ENCODE measurements at places on chromosomes 13 and 19.

GRCh38 chr13:91280801-91281200 is 66.7 kb upstream of the MIR17HG start:
- no peak for DNase-seq

GRCh38 chr13:114112826-114113322 is 19.5 kb downstream of the RASA3 start:
- DNase-seq = no peak

DNA sequence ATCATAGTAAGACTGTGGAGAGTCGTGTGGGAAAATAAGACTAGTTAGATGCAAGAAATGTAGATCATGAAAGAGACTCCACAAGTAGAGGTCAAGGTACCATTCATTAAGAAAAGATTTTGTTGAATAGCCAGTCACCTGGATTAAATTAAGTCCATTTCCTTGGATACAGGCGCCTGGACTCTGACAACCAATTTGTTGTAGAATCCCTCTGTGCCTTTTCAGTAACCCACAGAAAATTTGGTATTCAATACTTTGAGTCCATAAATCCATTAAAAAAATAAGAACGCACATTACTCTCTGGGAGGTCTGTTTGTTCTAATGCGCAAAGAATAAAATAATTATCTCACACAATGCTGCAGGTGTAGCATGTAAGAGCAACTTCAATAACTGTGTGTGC is 469.4 kb downstream of the KLF12 start:
- no peak for DNase-seq

DNA sequence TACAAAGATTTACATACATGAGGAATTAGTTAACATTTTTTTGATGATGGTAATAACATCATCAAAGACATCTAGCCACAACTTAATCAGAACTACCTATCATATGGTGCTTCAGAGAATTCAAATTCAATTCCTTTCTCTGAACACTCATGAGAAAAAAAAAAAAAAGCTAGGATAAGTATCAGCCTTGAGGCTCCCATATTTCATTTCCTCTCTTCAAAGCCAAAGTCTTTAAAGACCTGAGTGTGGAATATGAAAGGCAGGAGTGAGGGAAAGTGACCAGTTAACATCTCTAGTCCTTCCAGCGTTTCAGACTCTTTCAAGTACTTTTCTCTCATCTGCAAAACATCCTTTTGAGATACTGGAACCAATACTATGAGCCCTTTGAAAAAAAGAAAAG is 137.5 kb downstream of the DCLK1 start:
- DNase-seq = no peak

GRCh38 chr13:42283574-42283973 is 11.6 kb downstream of the AKAP11 start:
- DNase-seq = no peak

- no peak for DNase-seq
Observed at GRCh38 chr13:66137384-66137783, 1092.8 kb downstream of the PCDH9 start.

DNA sequence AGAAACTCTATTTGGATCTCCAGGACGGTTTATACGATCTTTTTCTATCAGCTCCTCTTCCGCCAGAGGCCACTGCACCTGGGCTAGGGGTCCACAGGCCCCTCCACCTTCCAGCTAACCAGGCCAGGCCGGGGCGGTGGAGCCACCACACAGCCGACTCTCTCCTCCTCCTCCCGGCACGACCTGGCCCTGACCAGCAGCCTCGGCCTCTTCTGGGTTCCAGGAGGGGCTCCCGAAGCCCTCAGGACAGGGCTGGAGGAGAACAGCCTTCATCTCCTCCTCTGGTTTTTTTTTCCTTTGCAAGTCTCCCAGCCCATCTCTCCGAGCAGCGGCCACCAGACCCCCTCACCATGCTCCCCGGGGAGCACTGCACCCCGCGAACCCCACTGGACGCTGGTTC is 17.1 kb downstream of the DPF1 start:
- DNase-seq = no peak

DNA sequence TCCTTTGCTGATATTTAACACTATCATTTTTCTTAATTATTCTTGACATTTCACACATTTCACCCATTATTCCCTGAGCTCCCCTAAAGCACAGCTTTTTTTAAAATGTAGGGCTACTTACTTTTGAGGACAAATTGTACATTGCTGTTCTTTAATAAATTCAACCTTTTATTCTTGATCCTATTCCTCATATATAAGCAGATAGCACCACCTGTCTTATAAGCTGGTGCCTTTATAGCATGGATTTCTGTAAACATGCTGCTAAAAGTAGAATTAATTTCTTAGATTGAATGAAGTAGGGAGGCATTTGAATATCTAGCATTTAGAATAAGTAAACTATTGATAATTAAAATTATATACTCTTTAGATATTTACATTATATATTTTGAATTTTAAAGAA is 603.4 kb upstream of the PCDH9 start:
- no peak for DNase-seq

DNA sequence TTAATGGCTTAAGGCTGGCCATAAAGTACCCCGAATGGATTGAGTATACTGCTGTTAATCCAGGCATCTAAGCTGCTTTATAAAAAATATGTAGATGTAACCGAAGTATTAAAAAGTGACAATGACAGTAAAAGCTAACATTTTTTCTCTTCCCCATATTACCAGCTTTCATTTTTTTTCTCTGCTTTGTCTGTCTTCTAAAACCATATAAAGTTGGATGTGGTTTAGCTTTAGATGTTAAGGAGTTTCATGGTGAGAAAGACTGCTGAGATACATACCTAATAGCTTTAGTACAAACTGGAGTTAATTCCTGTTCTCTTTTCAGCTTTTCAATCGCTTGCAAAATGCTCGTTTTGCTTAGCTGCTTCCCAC is 838 bp downstream of the AKAP11 start:
- no peak for DNase-seq

DNA sequence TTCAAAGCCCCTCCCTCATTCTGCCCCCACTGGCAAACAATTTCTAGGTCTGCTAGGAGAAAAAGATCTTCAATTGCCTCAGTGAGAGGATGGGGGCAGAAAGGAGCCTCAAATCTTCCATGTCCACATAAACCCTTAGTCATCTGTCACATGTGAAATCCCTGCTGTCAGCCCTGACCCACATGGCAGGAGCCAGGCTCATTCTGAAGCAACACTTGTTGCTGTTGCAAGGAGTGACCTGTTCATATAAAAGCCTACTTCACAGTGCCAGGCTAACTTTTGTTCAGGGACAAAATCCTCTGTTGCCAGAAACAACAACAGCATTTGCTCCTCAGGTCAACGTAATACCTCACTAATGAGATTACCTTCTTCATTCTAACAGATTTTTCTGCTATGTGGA is 70.5 kb downstream of the IRS2 start:
- no peak for DNase-seq

- DNase-seq = peak; percentile 38
Observed at GRCh38 chr13:19587635-19588300, 26.4 kb upstream of the TPTE2 start.

DNA sequence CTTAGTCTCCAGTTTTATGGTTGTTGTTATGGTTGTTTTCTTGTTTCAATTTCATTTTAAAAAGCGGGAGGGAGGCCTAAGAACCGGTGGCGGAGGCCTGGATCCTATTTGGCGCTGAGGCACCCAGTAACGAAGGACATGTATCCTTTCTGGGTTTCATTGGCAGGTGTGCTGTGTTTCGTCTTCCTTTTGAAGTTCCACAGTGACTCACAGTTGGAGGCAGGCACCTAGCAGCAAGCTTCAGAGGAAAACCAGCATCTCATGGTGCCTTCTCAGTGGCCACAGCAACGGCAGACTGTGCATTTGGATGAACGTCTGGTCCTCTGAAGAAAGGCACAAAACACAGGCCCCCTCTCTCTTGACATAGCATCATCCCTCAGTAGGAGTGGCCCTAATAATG is 697.2 kb downstream of the EFNB2 start:
- DNase-seq = no peak

DNA sequence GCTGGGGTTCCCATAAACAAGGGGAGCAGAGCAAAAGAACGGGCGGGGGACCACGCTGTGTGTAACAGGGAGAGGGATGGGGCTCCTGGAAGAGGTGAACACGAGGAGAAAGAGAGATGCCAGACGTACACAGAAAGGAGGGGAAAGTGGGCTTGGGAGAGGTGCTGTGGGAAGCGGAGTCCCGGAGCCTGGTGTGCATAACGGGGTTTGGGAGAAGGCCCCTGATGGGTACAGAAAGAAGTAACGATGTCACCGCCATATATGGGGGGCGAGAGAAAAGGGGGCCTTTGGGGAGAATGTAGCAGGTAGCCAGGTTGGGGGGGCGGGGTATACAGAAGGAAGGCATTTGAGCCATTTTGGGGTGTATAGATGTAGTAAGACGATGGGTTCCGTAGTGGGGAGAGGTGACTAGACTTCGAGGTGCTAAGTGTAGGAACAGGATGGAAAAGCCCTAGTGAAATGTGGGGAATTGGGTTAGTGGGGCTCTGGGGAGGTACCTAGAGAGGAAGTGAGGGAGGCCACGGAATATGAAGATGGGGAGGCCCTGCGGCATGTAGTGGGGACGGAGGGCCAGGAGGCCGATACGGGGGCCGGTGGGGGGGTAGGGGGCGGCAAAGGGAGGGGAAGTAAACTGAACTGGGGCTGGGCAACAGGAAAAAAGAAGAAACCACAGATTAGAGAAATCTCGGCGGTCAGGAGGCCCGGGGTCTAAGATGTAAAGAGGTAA is 787 bp downstream of the ZNF580 start:
- peak; percentile 37 for DNase-seq

GRCh38 chr13:40376867-40377535 is 289.4 kb downstream of the FOXO1 start:
- DNase-seq = no peak

DNA sequence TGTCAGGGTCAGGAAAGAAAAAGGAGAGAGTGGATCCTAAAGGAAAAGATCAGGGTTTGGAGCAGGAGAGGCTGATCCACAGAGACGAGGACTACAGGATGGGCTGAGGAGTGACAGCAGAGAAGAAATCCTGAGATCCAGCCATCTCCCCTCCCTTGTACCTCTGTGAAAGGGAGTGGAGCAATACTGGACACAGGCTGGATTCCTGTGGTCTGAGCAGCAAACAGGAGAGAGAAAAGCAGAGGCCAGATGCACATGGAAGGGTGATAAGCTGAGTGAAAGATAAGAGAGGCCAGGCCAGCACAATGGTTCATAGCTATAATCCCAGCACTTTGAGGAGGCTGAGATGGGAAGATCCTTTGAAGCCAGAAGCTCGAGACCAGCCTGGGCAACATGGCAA is 472.1 kb upstream of the TSHZ3 start:
- DNase-seq = no peak

- no peak for DNase-seq
Observed at GRCh38 chr13:112457081-112457480, 80.9 kb downstream of the SPACA7 start.

DNA sequence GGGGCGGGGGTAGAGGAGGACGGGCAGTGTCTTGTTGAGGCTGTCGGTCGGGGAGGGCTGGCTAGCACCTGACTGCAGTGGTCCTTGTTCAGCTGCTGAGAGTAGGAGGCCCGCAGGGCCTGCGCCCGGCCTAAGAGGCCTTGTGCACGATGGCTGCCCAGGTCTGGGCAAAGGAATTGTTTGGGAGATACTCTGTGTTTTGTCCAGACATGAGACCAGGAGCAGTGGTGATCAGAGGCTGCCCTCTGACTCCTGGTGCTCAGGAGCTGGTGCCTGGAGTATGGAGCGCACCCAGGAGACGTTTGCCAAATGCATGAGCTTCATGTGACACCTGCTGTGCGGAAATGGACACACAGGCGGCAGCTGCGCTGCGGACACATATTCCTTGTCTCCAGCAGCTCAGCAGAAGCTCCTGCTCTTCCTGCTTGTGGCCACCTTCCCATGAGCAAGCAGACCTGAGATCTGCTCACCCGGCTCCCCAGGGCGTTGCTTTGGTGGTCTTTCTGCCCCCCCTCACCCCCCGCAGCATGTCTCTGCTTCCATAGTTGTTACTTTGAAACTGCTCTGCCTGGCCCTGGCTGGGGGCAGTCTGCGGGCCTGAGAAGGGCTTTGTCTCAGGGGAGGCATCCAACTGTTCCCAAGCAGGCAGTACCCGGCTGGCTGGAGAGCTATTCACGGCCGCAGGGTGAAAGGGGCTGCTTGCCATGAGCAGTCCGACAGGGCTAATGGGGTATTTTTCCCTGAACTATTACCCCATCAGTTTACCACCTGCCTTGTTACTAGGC is 163.9 kb downstream of the TEX29 start:
- DNase-seq = no peak

DNA sequence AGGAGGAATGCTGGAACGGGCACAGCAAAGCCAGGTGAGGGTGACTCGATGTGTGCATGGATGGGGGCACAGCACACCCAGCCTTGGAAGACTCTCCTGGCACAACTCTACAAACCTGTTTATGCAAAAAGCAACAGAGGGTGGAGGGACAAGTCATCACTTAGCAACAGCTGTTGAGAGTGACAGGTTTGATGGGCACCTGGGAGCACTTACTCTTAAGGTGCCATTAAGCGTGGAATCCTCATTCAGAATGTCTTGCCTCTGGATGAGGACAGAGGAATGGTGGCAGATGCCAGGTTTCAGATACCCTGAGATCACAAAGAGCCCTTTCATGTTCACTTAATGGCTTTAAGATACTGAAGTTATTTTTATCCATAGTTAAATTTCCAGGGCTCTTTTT is 97.0 kb downstream of the DCT start:
- DNase-seq = no peak

GRCh38 chr13:35747594-35747993 is 271.1 kb upstream of the MAB21L1 start:
- DNase-seq = no peak

- no peak for DNase-seq
Observed at GRCh38 chr13:64505336-64505910, 2724.7 kb downstream of the PCDH9 start.

GRCh38 chr13:94483970-94484369 is 4.5 kb upstream of the DCT start:
- DNase-seq = no peak

GRCh38 chr19:15250640-15250993 is 18.4 kb upstream of the EPHX3 start:
- DNase-seq = no peak

DNA sequence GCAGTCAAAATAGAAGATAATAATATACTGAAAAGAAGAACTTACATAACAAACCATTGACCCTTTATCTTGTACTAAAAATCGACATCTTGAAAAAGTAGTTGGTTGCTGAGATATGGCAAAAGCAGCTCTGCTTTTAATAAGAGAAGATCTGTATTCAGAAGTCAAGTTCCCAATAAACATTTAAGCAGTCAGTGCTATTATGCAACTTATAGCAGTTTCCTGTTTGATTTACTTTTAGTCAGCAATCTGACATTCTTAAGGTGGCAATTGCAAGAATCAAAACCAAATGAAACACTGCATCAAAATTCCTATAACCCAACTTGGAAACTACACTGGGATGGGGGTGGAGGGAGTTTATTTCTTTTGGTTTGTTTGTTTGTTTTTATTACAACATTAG is 165.5 kb downstream of the TBC1D4 start:
- no peak for DNase-seq

- no peak for DNase-seq
Observed at GRCh38 chr19:44875666-44876451, 15.2 kb upstream of the TOMM40 start.

DNA sequence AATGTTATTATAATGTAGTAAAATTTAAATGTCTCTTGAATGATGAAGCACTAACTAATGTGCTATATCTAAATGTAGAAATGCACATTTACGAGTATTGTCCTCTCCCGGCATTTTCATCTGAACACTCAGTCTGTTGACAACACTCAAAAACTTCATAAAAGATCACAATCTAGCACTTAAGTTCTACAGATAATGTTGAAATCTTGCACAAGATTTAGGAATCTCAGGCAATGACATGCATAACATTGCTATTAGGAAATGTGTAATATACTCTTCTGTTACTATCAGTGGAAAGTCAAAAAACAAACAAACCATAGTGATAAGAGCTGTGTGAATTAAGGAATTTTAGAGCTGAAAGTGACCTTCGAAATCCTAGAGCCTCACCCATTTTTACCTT is 37.5 kb upstream of the XPO4 start:
- no peak for DNase-seq
